ENCODE measurements at places on chromosomes 11 and 22.

GRCh38 chr11:120708511-120709183 lies 197.1 kb downstream of the GRIK4 start:
- DNase-seq: no peak

GRCh38 chr22:35347462-35347861 lies 33.4 kb upstream of the HMOX1 start:
- DNase-seq: no peak

- no peak for DNase-seq
These were observed 4.4 kb downstream of the TP53I11 start for GRCh38 chr11:44946263-44946662.

DNA sequence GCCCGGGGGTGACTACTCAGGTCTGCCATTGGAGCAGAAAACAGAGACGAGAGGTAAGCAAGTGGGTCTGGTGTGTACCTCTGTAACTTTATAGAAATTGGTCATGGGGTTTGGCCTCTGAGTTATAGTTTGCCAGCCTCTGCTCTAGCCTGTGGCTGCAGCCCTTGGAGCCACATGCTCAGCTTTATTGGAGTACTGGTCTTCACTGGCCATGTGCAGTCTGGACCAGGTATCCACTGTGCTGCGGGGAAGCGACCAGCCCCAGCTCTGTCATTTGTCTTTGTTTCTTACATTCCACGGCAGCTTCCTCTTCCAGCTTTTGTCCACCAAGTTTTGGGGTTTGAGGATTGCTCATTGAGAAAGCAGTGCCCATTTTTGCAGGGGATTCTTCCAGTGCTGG lies 453.4 kb downstream of the TBC1D22A start:
- no peak for DNase-seq

- no peak for DNase-seq
These were observed 21.7 kb upstream of the PLAAT3 start for GRCh38 chr11:63635762-63636465.

DNA sequence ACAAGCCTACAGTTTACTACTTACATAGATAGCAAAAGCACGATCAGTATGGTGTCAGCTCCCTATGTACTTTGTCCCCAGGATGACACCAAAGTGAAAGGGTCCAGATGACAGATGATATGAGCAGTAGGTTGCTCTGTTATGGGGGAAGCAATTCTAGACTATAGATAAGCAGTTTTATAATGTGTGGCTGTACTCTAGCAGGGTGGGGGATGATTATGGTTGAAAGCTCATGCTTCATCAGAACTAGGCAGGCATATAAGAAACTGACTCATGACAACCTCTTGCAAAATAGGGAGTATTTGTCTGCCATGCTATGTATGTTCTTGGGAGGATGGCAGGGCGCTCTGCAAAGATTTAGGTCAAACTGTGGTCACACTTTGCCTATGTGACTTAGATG lies 158.2 kb upstream of the ZBED5 start:
- DNase-seq: no peak

DNA sequence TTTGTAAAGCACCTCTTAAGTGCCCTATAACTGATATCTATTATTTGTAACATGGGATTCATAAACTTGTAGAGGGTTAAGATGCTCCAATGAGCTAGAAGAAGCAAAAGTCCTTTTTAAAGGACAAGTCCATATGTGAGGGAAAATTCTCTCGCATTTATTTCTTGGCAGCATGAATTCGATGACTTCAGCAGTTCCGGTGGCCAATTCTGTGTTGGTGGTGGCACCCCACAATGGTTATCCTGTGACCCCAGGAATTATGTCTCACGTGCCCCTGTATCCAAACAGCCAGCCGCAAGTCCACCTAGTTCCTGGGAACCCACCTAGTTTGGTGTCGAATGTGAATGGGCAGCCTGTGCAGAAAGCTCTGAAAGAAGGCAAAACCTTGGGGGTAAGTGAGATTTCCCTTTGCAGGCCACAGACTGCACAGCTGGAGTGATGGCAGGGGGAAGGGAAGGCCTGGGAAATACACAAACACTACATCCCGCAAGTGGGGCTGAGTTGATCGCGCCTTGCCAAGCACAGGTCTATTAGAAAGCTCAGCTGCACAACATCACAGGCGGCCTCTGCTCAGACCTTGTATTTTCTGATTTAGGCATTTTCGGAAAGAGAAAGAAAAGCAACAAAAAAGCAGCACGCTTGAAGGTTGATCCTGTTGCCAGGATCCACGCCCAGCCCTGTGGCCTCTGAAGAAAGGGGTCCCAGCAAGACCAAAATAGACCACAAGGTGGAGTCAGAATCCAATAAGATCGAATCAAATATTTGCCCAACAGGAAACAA lies 1.5 kb downstream of the MS4A8 start:
- no peak for DNase-seq

DNA sequence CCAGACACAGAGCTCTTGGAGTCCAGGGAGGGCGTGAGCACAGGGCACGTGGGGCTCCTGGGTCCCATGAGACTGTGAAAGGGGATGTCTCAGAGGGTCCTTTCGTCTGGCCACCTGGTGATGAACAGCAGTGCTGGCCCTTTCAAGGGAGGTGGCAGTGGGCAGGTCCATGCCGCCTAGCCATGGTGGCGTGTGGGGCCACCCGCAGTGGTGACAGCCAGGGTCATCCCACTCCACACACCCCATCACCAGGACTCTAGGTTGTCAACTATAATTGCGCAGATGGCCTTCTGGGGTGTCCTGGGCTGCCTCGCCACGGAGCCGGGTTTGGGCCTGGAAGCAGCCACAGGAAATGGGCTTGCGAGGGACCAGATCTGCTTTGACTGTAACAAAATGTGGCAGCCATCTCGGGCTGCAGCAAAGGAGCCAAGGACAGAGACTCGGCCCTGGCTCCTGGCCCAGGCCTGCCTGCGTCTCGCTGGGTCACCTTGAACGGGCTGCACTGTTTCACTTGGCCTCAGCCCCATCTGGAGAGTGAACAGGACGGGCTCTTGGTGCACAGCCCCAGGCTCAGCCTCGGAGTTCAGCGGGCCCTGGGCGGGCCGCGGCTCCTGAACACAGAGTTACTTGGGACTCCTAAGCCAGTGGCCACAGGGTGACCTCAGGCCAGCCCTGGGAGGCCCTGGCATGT lies 1350.5 kb downstream of the BRD1 start:
- DNase-seq: no peak

- DNase-seq: no peak
These were observed 208.7 kb downstream of the DSCAML1 start for GRCh38 chr11:117588166-117588810.

GRCh38 chr11:56849250-56849649 lies 100.8 kb upstream of the OR9G4 start:
- DNase-seq: no peak

DNA sequence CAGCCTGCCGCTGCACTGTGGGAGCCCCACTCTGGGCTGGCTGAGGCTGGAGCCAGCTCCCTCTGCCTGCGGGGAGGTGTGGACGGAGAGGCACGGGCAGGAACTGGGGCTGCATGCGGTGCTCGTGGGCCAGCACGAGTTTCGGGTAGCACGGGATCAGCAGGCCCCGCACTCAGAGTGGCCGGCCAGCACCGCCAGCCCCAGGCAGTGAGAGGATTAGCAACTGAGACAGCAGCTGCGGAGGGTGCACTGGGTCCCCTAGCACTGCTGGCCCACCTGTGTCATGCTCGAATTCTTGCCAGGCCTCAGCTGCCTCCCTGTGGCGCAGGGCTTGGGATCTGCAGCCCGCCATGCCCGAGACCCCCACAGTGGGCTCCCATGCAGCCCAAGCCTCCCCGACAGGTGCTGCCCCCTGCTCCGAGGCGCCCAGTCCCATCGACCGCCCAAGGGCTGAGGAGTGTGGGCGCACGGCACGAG lies 24.0 kb upstream of the OR5B21 start:
- no peak for DNase-seq

DNA sequence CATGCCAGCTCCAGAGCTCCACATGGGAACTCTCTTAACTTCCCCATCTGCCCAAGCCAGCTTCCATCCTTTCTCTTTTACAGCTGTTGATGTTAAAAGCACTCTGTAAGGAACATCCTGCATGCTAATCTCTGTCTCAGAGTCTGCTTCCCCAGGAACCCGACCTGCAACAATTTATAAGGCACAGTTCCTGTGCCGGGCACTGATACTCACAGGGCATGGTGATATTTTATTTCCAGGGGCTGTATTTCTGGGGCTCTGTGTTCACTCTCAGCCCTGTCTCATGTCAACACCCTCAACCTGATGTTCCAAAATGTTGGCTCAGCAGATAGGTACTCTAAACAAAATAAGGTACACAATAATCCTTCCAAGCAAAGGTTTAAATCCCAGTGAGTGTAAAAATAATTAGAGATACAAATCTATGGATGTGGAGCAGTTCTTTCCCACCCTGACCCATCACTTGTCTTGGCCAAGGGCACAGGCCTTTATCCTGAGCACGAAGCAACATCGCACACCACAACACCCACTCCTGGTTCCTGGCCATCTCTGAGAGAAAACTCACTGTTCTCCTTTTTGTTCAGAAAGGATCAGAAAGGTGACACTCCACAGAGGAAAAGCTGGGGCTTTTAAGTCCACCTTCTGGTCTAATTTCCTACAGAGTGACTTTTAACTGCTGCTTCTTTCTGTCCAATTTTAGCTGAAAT lies 44.8 kb upstream of the C11orf87 start:
- no peak for DNase-seq

- no peak for DNase-seq
These were observed 101.0 kb downstream of the ARL14EP start for GRCh38 chr11:30423886-30424285.

- no peak for DNase-seq
These were observed 42.7 kb downstream of the WEE1 start for GRCh38 chr11:9616042-9616675.

GRCh38 chr11:3824714-3825472 lies 15.9 kb downstream of the RHOG start:
- DNase-seq: no peak

DNA sequence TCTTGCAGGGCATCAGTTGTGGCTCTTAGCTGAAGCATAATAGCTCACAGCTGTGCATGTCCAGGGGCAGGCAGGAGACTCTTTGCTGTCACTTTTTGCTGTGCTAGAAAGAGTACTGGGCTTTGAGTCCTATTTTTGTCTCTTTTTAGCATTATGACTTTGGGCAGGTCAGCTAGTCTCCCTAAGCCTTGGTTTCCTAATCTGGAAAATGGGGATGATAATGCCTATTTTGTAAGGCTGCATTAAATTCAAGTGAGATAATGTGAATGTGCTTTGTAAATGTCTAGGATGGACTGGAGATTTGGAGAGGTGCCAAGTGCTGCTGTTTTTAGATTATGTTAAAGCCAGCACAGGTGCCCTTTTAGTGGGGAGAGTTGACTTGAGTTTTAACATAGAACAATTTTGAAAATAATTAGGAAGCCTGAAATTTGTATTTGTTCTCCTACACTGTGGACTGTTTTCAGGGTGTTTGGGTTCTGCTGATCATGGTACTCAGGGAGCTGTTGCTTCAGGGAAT lies 19.1 kb downstream of the CABIN1 start:
- DNase-seq: no peak

Data from AG09309 (cell line).